Breast epithelium (tissue), 4 donors: ENCODE measurements at places on chromosomes 2 and 18. TPM values are rescaled to one million over a fixed set of nuclear protein-coding genes. Genes with fewer than 3 reads are reported as not detected.

GRCh38 chr2:69943000-69943842, 18.2 kb downstream of the ASPRV1 start:
- DNase-seq = no peak

The M1AP gene
- total RNA-seq = 0.29 TPM

The LDLRAD4 gene
- 28.5 TPM for total RNA-seq

- peak; percentile 22 for DNase-seq
Observed at GRCh38 chr18:35376393-35376741, 770 bp downstream of the ZNF396 start.

The FBXO11 gene
- 63.8 TPM for total RNA-seq

The KCNF1 gene
- total RNA-seq = 0.66 TPM

DNA sequence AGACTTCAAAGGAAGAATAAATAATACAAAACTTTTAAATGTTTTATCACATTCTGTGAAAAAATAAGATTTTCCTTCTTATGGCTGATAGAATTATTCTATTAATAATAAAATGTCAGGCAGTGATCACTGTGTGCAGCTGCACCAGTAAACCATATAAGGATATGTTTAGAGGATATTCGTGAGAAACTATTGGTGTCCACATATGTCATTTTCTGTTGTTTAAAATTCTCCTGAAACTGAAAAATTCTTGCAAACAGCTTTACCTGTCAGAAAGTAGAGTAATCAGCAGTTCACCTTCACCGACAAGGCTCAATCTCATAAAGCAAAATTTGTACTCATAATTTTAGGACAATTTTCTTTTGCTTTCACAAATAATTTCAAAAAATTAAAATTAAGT, 170.1 kb upstream of the KCNH7 start:
- no peak for DNase-seq

DNA sequence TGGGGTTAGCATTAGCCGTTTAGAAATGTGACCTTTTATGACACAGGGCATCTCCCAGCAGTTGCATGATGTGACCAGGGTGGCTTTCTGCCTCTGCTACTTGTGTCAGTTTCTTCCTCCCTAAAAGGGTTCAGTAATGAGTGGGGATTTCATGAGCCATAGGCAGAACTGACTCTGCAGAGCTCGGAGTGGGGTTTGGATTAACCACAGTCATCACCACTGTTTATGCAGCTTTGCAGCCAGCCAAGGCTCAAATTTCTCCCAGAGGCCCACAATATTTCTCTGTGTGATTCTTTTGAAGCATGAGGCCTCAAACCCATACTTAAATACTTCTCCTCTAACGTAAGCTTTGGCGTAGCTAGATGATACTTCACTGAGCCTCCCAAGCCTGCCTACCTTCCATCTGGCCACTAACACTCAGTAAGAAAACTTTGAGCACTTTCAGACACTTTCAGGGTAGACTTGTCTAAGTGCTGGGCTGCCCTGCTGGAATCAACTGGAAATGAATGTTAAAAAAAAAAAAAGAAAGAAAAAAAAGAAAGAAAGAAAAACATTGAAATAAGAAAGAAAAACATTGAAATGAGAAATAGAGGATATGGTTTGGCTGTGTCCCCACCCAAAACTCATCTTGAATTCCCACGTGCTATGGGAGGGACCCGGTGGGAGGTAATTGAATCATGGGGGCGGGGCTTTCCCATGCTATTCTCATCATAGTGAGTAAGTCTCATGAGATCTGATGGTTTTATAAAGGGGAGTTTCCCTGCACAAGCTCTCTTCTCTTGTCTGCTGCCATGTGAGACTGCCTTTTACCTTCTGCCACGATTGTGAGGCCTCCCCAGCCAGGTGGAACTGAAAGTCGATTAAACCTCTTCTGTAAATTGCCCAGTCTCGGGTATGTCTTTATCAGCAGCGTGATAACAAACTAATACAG, 11.5 kb upstream of the LAPTM4A start:
- no peak for DNase-seq

The GKN1 gene
- total RNA-seq = not detected

GRCh38 chr2:98835831-98836385, 100.1 kb downstream of the CRACDL start:
- no peak for DNase-seq

The ANKRD30B gene
- 11.0 TPM for total RNA-seq

GRCh38 chr2:132955871-132956615, 286.0 kb upstream of the LYPD1 start:
- DNase-seq = no peak

- no peak for DNase-seq
Observed at GRCh38 chr2:47558768-47559684, 156.1 kb downstream of the MSH2 start.

The HSBP1L1 gene
- total RNA-seq = 42.1 TPM

DNA sequence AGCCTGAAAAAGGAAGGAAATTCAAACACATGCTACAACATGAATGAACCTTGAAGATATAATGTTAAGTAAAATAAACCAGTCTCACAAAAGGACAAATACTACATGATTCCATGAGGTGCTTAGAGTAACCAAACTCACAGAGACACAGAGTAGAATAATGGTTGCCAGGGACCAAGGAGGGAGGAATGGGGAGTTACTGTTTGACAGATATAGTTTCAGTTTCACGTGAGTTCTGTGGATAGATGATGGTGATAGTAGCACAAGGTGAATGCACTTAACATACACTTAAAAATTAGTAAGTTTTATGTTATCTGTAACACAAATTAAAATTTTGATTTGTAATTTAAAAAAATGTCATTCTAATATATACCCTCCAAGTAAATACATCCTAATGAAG, 106.9 kb upstream of the ACVR1C start:
- DNase-seq = no peak

DNA sequence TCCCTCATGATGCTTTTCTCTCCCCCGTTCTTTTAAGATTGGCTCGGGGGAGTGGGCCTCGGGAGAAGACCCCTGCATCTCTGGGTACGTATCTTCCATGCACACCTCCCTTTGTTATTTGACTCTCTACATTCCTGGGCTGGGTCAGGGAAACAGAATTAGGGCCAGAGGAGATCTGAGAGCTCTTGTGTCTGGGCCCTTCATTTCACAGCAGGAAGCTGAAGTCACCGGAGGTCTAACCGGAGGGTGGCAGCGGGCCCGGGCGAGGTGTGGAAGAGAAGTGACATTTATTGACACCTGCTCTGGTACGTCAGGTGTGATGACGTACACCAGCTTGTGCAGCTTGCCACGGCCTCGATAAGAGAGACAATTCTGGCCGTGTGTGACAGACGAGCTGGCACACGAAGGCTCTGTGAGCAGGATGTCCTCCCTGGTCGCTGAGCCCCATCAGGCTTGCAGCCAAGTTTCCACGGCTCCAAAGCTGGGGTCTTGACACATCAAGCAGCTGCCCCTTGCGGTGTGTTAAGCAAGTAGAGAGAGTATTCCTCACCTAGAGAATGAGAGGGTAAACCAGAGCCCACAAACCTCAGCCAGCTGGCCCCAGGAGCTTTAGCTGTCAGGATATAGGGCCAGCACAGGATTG, 30.4 kb downstream of the TOGARAM2 start:
- peak; percentile 45 for DNase-seq
